Suppressor macrophage (primary cell): ENCODE measurements at places on chromosomes 6 and 20.

DNA sequence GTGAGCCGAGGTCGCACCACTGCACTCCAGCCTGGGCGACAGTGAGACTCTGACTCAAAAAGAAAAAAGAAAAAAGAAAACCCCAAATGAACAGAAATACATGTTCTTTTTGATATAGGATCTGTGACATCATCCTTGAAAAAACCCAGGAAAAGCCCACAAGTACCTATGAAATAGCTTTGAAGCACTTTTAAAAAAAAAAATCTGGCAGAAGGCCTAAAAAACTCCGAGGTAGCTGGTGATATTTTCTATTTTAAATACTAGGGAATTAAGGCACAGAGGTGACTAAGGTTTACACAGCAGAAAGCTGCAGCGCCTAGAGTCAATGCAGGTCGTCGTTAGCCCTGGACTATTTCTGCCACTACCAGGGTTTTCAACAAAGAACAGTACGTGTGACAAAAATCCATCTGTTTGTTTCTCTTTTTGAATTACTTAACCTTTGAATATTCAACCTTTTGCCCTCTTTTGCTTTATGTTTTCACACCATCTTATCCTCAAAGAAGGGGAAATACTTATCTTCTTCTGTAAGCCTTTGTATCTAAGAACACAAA is 39.4 kb upstream of the EEF1A1 start:
- DNase-seq, result no peak

GRCh38 chr6:36594816-36595643 is 868 bp downstream of the SRSF3 start:
- peak; percentile 64 for DNase-seq

- no peak for DNase-seq
These were observed 6.5 kb downstream of the C20orf202 start for GRCh38 chr20:1209447-1210387.

GRCh38 chr6:9178071-9178470 is 742.7 kb upstream of the SLC35B3 start:
- DNase-seq, result no peak

DNA sequence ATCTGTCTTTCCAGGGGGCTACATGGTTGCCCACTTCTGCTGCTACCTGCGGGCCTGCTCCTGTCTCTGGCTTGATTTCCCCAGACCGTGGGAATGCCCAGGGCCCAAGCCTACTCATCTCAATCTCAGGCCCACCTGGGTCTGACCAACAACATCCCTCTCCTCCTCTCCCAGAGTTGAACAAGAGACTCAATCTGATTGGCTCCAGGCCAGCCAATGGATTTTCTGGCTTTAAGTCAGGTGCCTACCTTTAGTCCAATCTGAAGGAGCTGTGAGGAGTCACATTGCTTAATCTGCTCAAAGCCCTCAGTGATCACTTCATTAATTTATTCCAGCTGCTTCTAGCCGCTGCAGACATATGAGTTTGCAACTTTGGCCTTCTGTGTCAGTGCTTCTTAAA is 162.4 kb upstream of the KCNG1 start:
- DNase-seq, result no peak

- no peak for DNase-seq
These were observed 40.6 kb upstream of the RSPO3 start for GRCh38 chr6:127077886-127078285.

GRCh38 chr6:107331409-107332386 is 127.7 kb downstream of the PDSS2 start:
- no peak for DNase-seq

GRCh38 chr6:147201885-147202515 is 2.2 kb upstream of the STXBP5 start:
- DNase-seq, result peak; percentile 69

DNA sequence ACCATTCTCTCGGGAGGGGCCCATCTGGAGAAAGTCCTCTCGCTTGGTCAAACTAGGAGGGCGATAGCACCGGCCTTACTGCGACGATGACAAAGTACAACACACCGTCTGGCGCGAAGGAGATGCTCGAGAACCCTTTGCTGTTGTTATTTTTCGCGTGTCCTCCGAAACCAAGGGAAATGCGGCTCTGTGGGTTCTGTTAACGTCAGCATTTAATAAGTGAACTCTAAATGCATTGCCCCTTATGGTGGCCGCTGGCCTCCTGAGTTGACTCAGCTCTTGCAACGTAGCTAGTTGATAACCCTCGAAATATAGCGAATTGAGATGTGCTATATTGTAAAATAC is 577 bp upstream of the SCAND1 start:
- DNase-seq, result peak; percentile 66

- no peak for DNase-seq
These were observed 124.0 kb downstream of the CARMIL1 start for GRCh38 chr6:25403150-25403549.

DNA sequence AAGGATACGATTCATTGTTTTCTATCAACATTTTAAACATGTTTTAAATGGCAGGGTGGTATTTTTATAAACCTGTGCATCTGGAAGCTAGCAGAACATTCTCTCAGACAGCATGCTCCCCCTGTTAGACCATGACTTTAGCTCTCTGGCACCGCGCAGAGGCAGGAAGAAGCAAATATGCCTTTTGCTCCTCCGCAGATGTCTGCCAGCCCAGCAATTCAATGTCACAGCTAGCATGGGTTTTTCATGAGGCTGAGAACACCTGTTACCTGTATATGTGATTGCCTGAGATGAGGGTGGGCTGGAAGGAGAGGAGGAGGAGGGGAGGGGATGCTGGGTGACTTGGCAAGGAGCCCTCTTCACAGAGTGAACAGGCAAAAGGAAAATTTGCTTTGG is 6.7 kb downstream of the MTCH1 start:
- peak; percentile 22 for DNase-seq

DNA sequence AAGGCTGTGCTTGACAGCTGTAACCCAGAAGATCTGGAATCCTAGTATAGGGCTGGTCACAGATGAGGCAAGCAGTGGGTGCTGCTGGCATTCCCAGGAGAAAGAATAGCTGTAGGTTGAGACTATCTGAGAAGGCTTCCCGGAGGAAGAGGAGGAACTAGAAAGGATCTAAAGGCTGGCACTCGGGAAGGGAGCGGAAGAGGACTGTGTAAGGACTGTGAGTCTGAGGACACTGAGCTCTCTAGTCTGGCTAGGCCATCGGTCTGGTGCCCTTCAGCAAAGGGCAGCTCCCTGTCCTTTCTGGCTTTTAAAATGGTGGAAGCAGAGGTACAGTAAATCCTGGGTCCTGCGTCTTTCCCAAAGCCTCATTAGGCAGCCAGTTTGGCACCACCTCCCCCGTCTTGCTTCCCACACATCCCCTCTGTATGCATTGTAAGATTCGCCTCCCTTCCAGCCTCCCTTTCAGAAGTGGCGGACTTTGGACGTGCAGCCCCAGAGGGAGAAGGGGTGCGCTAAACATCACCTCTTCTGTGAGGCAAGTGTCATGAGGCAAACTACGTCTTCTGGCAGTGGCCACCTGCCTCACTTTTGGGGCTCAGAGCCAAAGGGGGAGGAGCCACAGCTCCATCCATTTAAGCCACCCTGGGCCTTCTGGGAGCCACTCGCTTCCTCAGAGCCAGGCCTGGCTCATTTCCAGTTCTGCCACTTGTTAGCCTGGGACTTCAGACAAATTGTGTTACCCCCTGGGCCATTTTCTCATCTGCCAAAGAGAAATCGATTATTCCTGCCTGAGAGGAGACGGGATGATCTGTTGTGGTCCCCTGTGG is 8.6 kb downstream of the SNPH start:
- DNase-seq, result no peak

DNA sequence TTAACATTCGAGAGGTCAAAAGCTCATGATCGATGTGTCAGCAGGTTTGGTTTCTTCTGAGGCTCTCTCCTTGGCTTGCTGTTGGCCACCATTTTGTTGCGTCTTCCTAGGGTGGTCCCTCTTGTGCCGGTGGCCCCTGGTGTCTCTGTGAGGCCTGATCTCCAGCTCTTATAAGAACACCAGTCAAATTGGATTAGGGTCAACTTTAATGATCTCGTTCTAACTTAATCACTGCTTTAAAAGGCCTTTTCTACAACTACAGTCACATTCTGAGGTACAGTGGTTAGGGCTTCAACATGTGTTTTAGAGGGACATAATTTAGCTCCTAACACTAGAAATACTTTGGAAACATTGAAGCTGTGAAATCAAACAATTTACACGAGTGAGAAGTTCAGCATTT is 240.8 kb upstream of the KCNQ5 start:
- no peak for DNase-seq

DNA sequence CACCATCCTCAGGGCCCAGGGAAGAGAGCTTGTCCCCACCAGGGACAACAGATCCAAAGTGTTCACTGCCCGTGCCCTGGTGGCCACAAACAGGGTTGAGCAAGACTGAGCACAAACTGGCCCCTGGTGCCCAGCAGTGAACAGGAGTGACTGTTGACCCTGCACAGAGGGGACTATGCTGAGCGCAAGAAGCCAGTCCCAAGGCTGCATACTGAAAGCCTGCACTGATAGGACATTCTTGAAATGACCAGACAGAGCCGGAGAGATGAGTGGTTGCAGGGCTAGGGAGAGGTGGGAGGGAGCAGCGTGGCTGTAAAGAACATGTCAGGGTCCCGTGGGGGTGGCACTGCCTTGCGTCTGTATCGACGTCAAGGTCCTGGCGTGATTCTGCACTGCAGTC is 2.9 kb upstream of the FNDC11 start:
- no peak for DNase-seq

DNA sequence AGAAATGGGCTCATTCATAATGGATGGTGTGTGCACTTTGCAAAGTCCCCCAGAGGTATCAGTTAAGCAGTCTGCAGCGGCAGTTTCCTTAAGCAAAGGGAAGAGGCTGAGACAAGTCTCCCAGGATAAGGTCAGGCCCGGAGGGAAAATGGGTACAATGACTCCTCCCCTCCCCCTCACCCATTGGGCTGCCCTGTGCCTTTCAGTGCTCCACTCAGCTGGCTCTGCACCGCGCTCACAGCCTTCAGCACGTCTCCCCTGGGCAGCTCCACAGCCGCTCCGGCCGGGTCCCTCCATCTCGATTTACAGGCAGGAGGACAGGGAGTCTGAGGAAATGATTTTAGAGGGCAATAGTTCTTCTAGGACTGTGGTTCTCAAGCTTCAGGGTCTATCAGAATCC is 264.8 kb downstream of the LRFN2 start:
- DNase-seq, result no peak

DNA sequence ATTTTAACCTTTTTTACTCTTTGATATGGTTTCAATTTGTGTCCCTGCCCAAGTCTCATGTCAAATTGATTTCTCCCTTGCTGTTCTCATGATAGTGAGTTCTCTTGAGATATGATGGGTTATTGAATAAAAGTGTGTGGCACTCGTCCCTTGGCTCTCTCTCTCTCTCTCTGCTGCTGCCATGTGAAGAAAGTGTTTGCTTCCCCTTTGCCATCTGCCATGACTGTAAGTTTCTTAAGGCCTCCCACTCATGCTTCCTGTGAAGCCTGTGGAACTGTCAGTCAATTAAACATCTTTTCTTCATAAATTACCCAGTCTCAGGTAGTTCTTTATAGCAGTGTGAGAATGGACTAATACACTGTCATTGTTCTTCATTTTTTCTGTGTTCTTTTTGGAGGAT is 48.5 kb downstream of the LIN28B start:
- DNase-seq, result peak; percentile 43

DNA sequence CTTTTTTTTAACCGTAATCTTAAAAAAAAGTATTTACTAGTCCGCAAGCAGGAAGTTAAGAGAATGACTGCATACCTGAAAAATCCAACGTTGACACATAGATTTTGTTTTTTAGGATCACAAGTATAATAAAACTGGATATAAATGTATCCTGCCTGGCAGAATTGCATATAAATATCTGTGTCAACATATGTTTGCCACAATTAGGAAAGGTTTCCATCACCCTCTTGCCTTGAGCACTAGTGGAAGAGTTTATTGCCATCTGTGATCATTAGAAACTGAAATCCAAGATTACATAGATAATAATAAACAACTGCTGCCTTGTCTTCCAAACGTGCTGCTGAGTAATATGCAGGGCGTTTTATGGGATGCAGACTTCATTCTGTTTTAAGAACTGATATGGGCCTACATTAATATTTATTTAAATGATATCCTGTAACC is 27.9 kb downstream of the PLEKHG1 start:
- no peak for DNase-seq

DNA sequence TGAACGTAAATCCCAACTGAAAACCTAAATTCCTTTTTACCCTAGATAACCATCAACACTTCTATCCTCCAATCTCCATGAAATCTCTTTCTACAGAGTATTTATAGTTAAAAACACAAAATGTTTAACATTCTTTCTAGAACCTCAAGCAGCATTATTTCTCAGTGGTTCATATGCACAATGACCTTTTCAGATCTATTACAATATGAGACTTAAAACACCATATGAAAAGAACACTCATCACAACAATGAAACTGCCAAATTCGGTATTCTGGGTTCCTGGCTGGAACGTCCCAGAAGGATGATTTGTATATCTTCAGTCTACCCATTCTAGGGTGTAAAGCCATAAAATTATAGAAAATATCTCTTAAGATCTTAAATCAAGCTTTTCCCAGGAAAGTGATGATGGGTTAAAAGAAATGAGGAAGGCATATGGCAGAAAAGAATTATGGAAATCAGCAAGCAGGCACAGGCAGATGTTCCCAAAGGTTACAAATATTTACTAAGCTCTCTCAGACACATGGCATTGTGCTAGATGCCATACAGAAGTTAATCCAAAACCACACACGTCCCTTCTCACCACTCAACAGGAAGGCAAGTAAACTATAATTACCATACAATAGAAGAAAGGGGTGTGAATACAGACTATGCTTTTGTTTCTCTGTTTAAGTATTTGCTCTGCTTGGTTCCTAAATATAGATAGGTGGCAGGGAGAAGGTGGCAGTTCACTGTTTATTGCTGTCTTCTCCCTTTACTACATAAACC is 118.0 kb downstream of the CHD6 start:
- DNase-seq, result no peak

DNA sequence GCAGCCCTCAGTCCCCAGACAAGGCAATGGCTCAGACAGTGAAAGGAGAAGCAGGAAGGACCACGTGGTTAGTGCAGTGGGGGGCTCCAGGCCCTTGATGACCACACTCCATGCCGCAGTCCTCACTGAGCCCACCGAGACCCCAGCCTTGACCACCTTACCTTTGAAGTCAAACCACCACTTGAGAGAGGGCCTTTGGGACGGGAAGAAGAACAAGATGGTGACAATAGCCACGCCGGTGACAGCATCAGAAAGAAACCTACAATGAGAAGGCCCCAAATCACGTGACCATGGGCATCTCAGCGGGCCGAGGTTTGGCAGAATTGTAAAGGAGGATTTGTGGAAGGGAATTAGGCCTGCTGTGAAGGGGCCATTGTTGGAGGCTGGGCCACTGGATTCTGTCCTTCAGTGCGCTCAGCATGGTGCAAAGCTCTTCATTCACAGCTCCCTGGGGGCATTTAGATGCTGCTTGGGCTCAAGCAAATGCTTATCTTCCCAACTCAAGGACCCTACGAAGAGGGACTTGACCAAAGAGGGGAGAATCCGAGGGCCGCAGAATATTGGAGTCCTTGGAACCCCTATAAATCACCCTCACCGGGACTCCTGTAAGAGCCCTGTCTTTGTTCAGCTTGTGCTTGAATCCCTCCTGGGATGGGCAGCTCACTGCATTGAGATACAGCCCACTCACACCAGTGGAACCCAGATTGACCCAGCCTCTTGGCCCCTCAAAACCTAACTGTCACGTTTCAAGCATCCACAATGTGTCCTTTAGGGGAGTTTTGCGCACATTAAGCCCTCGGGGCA is 33.2 kb upstream of the OCSTAMP start:
- DNase-seq, result no peak
